Stimulated activated CD4-positive, alpha-beta T cell treated with anti-CD3 and anti-CD28 coated beads, Interleukin-2, amount 100 ng/mL, for 24 hours (primary cell): ENCODE measurements at places on chromosomes 6 and 20.
A peak's percentile ranks its signal among the peaks of the same experiment; 100 is the strongest.

GRCh38 chr20:38787870-38788269, 17.6 kb upstream of the PPP1R16B start:
- DNase-seq = no peak

- DNase-seq = peak; percentile 50
Measured at GRCh38 chr6:44456070-44456965, 68.8 kb downstream of the CDC5L start.

- DNase-seq = no peak
Measured at GRCh38 chr6:84055647-84056046, 22.1 kb downstream of the MRAP2 start.

DNA sequence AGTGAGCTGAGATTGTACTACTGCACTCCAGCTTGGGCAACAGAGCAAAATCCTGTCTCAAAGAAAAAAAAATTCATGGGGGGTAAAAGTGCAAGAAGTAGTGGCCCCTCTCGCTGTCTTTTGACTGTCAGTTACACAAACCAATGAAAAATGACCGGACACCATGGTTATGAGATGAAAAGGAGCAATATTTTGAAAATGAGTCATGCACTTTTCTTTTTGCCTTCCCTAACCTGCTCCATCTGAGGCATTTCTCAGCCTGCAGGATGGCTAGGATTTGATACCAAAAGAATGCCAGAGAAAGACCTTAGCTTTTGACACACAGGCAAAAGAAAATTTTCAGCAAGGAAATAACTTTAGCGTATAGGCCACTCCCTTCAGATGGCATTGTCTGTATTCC, 181.7 kb upstream of the ARID1B start:
- DNase-seq = no peak

- no peak for DNase-seq
Measured at GRCh38 chr6:17688481-17688880, 18.2 kb downstream of the NUP153 start.

DNA sequence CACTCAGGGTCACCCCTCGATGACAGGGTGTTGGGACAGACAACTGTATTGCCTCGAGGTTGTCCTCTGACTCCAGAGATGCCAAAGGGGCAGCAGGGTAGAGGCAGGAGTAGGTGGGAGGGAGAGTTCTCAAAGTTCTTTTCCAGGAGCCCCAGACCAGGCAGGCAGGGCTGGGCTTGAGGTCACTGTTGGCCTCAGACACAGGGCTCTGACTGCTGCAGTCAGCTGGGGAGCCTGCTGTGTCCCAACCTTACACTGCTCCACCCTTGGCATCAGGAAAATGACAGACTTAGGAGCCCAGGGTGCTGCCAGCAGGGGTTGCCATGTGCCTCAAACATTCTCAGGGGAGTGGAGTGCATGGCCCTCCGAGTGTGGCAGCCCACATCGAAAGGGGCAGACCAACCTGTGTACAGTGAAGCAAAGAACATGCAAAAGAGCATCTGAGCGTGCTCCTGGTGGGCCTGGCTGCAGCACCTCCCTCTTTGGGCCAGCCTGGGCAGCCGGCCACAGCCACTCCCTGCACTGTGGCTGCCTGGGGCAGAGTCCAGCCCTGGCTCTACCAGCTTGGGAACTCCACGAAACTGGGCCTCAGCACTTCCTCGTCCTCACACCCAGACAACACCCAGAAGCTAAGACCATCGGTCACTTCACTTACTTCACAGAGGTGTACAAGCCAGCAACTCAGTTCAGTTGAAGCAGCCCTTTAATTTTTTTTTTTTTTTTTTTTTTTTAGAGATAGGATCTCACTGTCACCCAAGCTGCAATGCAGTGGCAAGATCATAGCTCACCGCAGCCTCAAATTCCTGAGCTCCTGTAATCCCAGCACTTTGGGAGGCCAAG, 24.0 kb downstream of the C6orf132 start:
- DNase-seq = no peak

- DNase-seq = no peak
Measured at GRCh38 chr20:1635291-1635979, 15.6 kb upstream of the SIRPB1 start.

DNA sequence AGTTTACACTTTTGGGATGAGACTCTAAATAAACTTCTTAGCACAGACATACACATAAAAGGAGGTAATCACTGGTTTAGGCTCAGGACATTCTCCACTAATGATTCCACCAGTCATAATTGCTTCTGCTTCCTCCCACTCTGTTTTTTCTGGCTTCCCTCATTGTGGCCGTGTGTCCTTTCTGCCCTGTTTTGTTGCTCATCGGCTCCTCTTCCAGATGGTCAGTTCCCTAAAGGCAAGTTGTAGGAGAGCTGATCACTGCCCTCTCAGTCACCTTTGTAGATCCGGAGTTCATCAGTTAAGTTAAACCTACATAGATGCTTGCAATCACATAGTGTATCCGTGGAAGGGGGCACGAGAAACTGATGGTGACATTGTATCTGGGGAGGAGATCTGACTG, 200.5 kb upstream of the ARG1 start:
- DNase-seq = no peak

DNA sequence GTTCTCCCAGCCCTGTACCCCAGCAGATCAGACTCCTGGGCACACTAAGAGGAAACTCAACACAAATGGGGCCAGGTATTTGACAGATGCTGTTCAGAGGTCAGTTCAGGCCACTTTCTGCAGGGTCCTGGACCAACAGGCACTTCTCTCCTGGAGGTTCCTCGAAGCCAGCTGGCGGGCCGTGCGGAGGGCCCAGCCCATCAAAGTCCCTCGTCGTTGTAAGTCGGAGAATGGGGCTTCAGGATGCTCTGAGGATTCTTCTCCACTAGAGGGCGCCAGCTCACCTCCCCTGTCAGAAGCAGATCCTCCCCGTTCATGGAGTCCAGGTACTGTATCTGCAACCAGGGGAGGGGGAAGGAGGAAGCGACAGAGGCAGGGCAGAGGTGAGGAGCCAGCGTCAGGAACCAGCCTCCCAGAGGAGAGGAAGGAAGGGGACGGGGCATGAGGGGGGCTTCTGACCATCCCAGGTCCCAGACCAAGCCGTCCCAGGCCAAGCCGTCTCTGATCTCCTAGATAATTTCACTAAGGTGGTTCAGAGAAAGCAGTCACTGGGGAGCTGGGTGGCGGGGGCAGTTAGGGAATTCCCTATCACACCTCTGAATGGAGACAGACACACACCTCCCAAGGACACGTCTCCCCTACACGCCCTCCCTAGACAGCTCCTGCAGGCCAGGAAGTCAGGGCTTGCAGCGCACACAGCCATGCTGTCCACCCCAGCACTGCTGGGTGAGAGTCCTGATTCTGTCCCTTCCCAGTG, 11.7 kb upstream of the FAM83C start:
- DNase-seq = peak; percentile 82
